ENCODE measurements at places on chromosomes 2 and 18.
A peak's percentile ranks its signal among the peaks of the same experiment; 100 is the strongest.

DNA sequence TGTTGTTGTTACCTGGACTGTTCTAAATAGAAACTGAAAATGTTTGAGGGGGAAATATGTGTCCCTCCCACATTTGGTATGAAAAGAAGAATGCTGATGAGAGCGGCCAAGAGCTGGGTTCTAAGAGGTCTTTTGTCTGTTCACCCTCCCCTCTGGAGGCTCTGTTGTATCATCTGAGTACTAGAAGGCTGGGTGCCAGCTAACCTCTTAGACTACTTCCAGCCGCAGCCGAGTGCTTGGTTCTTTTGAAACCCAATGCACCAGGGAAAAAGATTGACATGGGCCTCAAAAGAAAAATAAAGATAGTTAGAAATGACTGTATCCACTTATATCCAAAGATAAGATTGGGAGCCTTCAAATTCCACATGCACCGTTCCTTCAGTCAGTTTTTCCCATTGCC, 255.9 kb downstream of the TXNL1 start:
- no peak for DNase-seq

DNA sequence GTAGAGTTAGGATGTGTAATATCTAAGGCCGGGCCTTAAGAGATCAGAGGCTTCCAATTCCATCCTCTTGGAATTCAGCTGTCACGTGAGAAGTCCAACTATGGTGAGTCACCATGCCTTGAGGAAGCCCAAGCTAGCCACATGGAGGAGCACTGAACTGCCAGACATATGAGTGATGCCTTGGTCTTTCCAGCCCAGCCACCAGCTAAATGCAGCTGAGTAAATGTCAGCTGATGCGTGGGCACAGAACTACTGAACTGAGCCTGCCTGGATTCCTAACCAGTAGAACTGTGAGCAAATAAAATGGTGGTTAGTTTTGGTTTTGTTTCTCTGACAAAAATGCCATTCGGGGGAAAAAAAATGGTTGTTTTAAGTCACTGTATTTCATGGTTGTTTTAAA, 153.7 kb upstream of the SERTAD2 start:
- peak; percentile 97 for DNase-seq

DNA sequence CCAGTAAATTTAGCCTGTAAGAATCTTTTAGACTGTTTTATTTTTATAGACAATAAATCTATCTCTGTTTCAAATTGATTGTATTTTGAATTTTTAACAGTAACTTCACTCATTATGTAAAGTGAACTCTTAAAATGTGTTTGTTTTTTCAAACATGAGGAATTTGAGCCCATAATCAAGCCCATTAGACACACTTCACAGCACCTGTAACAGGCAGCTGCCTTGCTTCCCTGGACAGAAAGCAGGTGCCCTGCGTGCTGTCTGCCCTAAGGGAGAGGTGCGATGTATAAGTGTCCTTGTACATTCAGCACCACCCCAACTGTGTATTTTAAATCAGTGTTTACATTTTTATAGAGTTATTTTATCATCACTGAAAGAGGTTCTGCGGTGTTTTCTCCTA, 186.5 kb upstream of the TPO start:
- no peak for DNase-seq

DNA sequence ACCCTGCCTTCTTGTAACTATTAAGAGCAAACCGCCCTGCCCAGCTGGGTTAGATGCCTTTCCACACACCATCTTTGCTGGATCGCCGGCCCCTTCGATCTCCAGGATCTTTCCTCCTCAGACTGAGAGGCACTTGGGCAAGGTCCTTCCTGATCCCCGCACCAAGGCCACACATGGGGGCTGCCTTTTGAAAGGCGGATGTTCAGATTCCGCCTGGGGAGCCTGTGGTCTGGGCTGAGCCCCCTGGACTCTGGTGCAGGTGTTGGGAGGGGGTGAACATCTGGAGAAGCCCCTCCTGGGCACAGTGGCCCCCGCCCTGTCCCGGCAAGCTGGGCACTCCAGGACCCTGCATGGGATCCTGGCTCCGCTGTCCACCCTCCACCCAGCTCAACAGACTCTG, 135.4 kb upstream of the HDAC4 start:
- DNase-seq = no peak

DNA sequence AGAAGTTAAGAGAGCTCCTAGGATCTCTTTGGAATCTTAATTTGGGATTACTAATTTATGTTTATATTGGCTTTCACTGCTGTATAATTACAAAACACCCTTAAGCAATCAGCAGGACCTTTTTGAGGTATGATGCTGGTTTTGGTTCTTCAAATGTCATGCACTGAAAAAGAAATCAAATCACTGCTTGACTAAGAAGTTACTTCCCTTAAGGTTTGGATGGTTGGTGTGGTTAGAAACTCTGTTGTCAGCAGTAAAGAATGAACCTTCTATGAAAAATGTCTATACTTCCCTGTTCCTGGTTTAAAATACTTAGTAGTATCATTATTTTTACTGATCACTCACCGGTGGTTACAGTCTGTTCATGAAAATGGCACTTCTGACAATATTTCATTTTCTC, 5.5 kb downstream of the COLEC12 start:
- DNase-seq = no peak

DNA sequence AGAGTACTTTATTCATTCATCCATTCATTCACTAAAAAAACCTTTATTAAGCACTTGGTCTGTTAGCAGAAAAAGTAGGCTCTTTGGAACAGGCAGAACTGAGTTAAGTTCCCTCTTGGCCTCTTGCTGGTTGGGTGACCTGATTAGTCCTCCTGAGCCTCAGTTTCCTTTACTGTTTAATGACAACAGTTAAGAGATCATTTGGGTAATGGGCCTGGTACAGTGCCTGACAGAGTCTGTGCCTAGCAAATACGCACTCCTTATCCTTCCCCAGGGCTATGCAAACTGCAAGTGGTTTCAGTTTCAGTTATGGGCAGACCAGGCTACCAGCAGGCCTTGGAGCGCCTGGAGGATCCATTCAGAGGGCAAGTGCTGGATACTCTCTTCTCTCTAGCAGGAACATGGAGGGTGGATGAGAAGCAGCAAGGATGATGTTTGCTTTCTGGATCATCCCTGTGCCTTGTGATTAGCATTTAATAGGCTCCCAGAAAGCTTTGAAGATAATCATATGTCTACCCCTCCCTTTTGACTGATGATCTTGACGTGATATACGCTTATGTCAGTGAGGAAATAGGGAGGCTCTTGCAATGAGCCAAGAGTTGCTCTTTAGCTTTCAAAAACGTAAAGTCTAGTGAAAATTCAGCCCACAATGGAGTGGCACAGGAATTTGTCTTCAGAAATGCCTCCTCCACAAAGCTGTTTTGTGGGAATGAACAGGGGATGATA, 12.4 kb upstream of the TAF1B start:
- no peak for DNase-seq

DNA sequence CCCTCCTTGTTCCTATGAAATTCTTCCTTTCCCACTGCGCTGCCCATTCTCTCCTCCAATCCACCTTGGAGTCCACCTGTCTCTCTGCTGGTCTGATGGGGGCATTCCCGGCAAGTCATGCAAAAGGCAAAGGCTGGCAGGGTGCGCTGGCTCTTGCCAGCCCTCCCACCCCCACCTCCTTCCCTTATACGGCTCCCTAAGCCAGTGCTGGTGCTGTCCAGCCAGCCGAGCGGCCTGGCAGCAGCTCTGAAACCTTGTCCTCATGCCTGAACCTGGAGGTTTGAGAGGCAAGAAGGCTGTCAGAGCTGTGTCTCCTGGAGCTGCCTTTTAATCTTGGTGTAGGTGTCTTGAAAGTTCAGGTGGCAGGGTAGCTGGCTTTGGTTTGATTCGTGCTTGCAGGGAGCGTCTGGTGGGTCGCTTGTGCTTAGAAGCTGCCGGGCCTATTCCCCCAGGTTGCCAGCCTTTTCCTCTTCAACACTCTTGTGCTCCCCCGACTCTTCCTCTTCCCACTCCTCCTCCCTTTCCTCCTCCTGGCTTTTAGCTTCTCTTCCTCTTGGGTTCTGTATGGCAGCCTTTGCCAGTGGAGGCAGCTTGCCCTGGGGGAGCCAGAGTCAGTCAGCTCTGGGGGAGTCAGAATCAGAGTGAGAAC, 748 bp downstream of the LIPG start:
- no peak for DNase-seq

GRCh38 chr18:9100796-9101195, 1.7 kb upstream of the NDUFV2 start:
- no peak for DNase-seq
